ENCODE measurements at places on chromosomes 7 and 10. TPM values are rescaled to one million over a fixed set of nuclear protein-coding genes. Genes with fewer than 3 reads are reported as not detected.

Gene TBC1D12
- 5.5 TPM for total RNA-seq

Gene HOXA9
- not detected for total RNA-seq

Gene TFPI2
- total RNA-seq: 166 TPM

Gene PNLIPRP1
- not detected for total RNA-seq

Gene FMC1
- total RNA-seq: 11.7 TPM

Gene PTPRE
- 0.90 TPM for total RNA-seq

Gene CRHR2
- not detected for total RNA-seq

Gene CHAT
- not detected for total RNA-seq

Gene STOX1
- 0.12 TPM for total RNA-seq

Gene GGCT
- total RNA-seq: 28.3 TPM

Gene OIT3
- 0.08 TPM for total RNA-seq

Gene GSTK1
- 39.1 TPM for total RNA-seq

Gene ZNF365
- total RNA-seq: 0.70 TPM

Gene GDF2
- total RNA-seq: not detected

Gene ASB10
- not detected for total RNA-seq

Gene PVRIG
- total RNA-seq: not detected

Gene LFNG
- total RNA-seq: 2.1 TPM

Gene PON1
- not detected for total RNA-seq

Gene NPY
- not detected for total RNA-seq

Gene PTF1A
- not detected for total RNA-seq

Gene LEP
- total RNA-seq: 0.94 TPM

Gene OPALIN
- total RNA-seq: not detected

Gene GIMAP7
- total RNA-seq: 0.12 TPM

Gene HOXA5
- not detected for total RNA-seq

Gene NODAL
- not detected for total RNA-seq

Gene SRI
- total RNA-seq: 99.0 TPM
